ENCODE measurements at places on chromosomes 5 and 9. TPM values are rescaled to one million over a fixed set of nuclear protein-coding genes. Genes with fewer than 3 reads are reported as not detected.

The GABRG2 gene
- not detected for total RNA-seq

The DPP7 gene
- total RNA-seq, result 66.6 TPM

The PHF24 gene
- 0.74 TPM for total RNA-seq

The CFAP77 gene
- not detected for total RNA-seq

The CTNNAL1 gene
- total RNA-seq, result 127 TPM

The TRIM7 gene
- total RNA-seq, result 7.6 TPM

The TPPP gene
- total RNA-seq, result 0.17 TPM

The NME5 gene
- total RNA-seq, result 1.6 TPM

The SLC6A19 gene
- not detected for total RNA-seq

The TTC23L gene
- total RNA-seq, result under 0.01 TPM

The NUDT12 gene
- total RNA-seq, result 11.3 TPM

Data from bronchus fibroblast of lung (primary cell).